ENCODE measurements at places on chromosomes 13 and 19. TPM values are rescaled to one million over a fixed set of nuclear protein-coding genes. Genes with fewer than 3 reads are reported as not detected.

OCEL1 gene
- total RNA-seq = 46.9 TPM

- H3K4me1 ChIP-seq = peaks cover 11% of the 10 kb centered on the region
- no peaks in the 10 kb centered on the region for H3K27me3 ChIP-seq
- DNase-seq = peak; percentile 17
- no peaks in the 10 kb centered on the region for H3K36me3 ChIP-seq
- no peak overlapping the region for H3K4me3 ChIP-seq
- no peak overlapping the region for H3K27ac ChIP-seq
These were observed 39.4 kb downstream of the RFX2 start for GRCh38 chr19:6070720-6071485.

DNA sequence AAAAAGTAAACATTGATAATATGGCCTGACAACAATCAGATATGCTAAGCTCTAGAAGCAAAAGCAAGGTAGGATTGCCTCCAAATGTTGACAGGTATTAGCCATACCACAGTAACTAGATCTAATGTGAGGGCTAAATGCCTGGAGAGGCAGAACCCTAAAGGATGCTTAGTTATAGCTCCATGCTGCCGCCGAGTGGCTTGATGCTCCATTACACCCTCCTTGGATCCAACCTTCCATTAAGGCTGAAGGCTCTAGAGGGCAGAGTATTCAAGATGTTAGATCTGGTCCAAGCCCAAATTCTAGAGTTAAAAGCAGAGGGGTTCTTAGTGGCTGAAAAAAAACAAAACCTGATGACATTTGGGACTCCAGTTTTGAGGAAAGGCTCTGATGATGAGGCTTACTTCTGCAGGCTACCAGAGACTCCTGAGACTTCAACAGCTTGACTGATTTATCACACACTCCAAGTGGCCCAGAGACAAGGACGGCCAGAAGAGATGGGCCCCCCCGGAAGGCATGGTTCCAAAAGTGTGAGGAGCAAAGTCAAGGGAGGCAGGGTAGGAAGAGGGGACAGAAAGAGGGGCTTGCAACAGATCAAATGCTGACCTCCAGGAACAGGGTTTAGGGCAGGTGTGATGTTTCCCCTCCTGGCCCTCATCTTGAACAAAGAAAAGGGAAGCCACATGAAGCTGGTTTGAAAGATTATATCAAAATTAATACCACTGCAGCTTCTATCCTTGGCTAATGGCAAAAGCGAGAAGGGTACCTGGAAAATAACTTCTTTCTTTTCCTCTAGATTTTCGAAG lies 21.9 kb upstream of the CPB2 start:
- H3K27ac ChIP-seq = no peak overlapping the region
- H3K27me3 ChIP-seq = no peaks in the 10 kb centered on the region
- H3K4me1 ChIP-seq = no peaks in the 10 kb centered on the region
- H3K4me3 ChIP-seq = no peak overlapping the region
- H3K36me3 ChIP-seq = no peaks in the 10 kb centered on the region

GRCh38 chr19:2140138-2140569 lies 11.2 kb downstream of the AP3D1 start:
- H3K4me1 ChIP-seq = no peaks in the 10 kb centered on the region
- H3K4me3 ChIP-seq = no peak overlapping the region
- DNase-seq = no peak
- peaks cover 10% of the 10 kb centered on the region for H3K36me3 ChIP-seq

DNA sequence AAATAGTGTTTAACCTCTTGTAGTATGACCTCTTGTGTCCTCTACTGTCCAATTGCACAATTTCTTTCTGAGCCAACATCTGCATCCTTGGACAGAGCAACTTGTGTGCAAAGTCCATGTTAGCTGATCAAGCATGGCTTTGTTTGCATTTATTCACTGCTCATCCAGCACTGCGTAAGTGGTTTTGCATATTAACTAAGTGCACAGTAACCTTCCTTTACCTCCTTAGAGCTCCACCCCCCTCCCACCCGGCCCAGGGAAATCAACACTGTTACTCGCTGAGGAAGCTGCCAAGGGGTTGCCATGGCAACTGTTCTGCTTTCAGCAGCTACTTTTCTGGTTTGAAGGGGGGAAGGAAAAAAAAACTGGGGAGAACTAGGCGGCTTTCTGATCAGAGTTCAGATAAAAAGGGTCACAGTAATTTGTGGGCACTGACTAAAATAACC lies 153.5 kb upstream of the KLF12 start:
- peak; percentile 79 for DNase-seq
- H3K4me3 ChIP-seq = no peak overlapping the region
- H3K36me3 ChIP-seq = no peaks in the 10 kb centered on the region
- H3K4me1 ChIP-seq = peaks cover 15% of the 10 kb centered on the region

GRCh38 chr13:100707818-100708740 lies 33.5 kb upstream of the TMTC4 start:
- no peak overlapping the region for H3K4me3 ChIP-seq
- no peaks in the 10 kb centered on the region for H3K27me3 ChIP-seq
- DNase-seq = no peak
- H3K36me3 ChIP-seq = no peaks in the 10 kb centered on the region
- no peak overlapping the region for H3K27ac ChIP-seq

GRCh38 chr19:1956868-1957492 lies 16.0 kb downstream of the CSNK1G2 start:
- no peak overlapping the region for H3K27ac ChIP-seq
- H3K27me3 ChIP-seq = no peaks in the 10 kb centered on the region
- H3K4me3 ChIP-seq = no peak overlapping the region
- no peaks in the 10 kb centered on the region for H3K36me3 ChIP-seq
- no peak for DNase-seq
- H3K4me1 ChIP-seq = no peaks in the 10 kb centered on the region

- H3K4me1 ChIP-seq = no peaks in the 10 kb centered on the region
- peaks cover 38% of the 10 kb centered on the region for H3K27me3 ChIP-seq
- no peak overlapping the region for H3K4me3 ChIP-seq
- no peak overlapping the region for H3K27ac ChIP-seq
- H3K36me3 ChIP-seq = no peaks in the 10 kb centered on the region
These were observed 1.7 kb upstream of the PCDH17 start for GRCh38 chr13:57629821-57630235.

DNA sequence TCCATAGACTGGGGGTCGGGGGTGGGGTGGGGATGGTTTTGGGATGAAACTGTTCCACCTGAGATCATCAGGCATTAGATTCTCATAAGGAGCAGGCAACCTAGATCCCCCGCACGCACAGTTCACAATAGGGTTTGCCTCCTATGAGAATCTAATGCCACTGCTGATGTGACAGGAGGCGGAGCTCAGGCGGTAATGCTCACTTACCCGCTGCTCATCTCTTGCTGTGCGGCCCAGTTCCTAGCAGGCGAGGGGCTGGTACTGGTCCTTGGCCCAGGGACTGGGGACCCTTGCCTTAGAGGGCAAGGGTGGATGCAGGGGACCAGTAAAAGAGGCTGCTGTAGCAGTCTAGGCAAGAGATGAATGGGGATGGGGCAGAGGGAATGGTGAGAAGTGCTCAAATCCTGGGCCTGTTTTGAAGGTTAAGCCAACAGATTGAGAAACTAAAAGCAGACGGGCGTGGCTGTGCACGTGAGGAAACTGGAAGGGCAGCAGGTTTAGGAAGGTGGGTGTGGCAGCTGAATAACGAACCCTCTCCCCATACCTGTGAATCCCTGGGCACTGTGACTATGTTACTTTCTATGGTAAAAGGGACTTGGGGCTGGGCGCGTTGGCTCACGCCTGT lies 1.5 kb upstream of the ERICH4 start:
- no peak overlapping the region for H3K4me3 ChIP-seq
- no peak for DNase-seq
- H3K4me1 ChIP-seq = peaks cover 3% of the 10 kb centered on the region
- no peaks in the 10 kb centered on the region for H3K36me3 ChIP-seq
- H3K27me3 ChIP-seq = no peaks in the 10 kb centered on the region

DNA sequence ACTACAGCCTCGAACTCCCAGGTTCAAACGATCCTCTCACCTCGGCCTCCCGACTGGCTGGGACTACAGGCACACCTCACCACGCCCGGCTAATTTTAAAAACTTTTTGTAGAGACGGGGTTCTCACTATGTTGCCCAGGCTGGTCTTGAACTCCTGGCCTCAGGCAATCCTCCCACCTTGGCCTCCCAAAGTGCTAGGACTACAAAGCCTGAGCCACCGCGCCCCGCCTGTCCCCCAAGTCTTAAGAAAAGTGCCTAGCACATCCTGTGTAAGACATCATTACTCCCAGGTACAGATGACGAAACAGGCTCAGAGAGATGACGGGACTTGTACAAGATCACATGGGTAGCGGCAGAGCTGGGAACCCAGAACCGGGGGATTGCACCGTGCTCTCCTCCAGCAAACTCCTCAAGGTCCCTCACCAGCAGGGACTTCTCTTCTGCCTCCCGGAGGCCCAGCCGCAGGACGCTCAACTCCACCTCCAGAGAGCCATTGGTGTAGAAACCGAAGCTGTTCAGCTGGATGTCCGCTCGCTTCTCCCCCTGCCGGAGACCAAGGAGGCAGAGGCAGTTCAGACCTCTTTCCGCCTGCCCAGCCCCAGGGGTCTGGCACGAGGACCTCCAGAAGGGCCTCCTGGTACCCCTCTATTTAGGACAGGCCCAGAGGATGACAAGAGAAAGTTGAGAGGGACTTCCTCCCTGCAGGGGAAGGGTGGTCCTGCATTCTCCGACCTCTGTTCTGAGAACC lies 1.0 kb downstream of the GPR108 start:
- H3K27me3 ChIP-seq = no peaks in the 10 kb centered on the region
- no peaks in the 10 kb centered on the region for H3K36me3 ChIP-seq
- H3K27ac ChIP-seq = peak overlapping the region; percentile 86

- H3K4me1 ChIP-seq = no peaks in the 10 kb centered on the region
- H3K4me3 ChIP-seq = no peak overlapping the region
- H3K36me3 ChIP-seq = no peaks in the 10 kb centered on the region
- DNase-seq = no peak
- H3K27me3 ChIP-seq = no peaks in the 10 kb centered on the region
These were observed 489.3 kb downstream of the GPC6 start for GRCh38 chr13:93715866-93716265.

DNA sequence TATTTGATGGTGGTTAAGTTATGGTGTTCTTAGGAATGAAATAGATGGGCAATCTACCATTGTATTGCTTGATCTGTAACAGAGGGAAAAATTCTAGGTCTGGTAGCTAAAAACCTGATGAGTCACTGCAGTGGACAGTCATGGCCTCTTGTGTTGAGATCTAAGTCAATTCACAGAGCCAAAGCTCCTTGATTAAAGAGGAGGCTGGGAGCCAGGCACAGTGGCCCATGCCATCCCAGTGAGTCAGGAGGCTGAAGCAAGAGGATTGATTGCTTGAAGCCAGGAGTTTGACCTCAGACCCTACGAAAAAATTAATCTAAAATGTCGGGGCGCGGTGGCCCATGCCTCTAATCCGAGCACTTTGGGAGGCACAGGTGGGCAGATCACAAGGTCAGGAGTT lies 67.1 kb upstream of the KPNA3 start:
- no peaks in the 10 kb centered on the region for H3K4me1 ChIP-seq
- no peaks in the 10 kb centered on the region for H3K36me3 ChIP-seq
- H3K4me3 ChIP-seq = no peak overlapping the region
- H3K27ac ChIP-seq = no peak overlapping the region

GRCh38 chr13:97460004-97460775 lies 26.2 kb downstream of the RAP2A start:
- H3K36me3 ChIP-seq = no peaks in the 10 kb centered on the region
- no peak overlapping the region for H3K4me3 ChIP-seq
- no peaks in the 10 kb centered on the region for H3K27me3 ChIP-seq

ANO8 gene
- 8.9 TPM for total RNA-seq

DNA sequence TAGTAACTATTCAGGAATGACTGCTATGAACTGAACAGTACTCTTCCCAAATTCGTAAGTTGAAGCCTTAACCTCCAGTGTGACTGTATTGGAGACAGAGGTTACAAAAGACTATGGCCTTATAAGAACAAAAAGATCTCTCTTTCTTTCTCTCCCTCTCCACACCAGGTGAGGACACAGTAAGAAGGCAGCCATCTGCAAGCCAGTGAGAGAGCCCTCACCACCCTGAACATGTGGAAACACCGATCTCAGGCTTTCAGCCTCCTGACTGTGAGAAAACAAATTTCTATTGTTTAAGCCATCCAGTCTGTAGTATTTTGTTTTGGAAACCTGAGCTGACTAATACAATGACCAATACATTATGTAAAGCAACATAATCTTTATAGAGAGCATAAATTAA lies 888.9 kb downstream of the SLITRK1 start:
- H3K4me3 ChIP-seq = no peak overlapping the region
- no peak for DNase-seq
- no peak overlapping the region for H3K27ac ChIP-seq
- no peaks in the 10 kb centered on the region for H3K4me1 ChIP-seq
- H3K27me3 ChIP-seq = no peaks in the 10 kb centered on the region
- H3K36me3 ChIP-seq = no peaks in the 10 kb centered on the region

DNA sequence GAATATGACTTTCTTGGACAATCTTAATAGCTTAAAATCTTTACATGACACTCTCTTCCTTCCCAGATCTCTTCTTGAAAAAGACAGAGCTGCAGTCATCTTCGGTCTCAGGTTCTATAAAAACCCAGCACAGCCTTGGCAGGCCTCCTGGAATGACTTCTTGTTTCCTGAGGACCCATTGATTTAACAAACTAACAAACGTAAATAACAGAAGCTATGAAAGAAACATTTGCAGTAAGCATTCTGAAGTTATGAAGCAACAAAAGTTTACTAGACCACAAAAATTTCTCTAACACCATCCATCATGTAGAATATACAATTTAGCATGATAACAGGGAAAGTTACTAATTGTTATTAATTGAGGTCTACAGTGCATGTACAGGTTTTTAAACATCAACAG lies 62.8 kb upstream of the STARD13 start:
- no peak for DNase-seq
- H3K36me3 ChIP-seq = no peaks in the 10 kb centered on the region
- H3K4me3 ChIP-seq = no peak overlapping the region

DNA sequence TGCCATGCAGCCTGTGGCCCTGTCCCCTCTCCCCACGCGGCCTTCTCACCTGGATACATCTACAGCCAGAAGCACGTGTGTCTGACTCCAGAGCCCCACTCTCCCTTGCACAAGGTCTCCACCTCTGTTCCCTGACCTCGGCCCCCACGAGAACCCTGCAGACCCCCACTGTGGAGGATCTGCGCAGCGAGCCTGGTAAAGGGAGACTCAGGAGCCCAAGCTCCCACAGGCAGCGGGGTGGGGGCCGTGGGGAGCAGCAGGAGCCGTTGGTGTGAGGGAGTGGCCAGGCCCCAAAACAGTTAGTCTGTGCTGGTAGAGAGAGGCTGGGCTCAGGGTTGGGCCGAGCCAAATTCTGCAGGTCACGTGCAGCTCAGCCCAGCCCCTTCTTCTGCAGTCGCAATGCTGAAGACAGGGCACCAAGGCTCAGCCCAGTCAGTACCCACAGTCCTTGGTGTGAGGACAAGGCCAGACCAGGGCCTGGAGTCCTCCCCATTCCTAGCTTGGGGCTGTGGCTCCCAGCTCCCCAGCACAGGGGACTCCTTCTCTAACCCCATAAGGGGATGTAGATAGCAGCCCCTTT lies 28.7 kb upstream of the SLC7A10 start:
- no peak for DNase-seq
- no peaks in the 10 kb centered on the region for H3K36me3 ChIP-seq
- no peaks in the 10 kb centered on the region for H3K4me1 ChIP-seq
- no peak overlapping the region for H3K4me3 ChIP-seq
